ENCODE measurements at places on chromosomes 4 and X. TPM values are rescaled to one million over a fixed set of nuclear protein-coding genes. Genes with fewer than 3 reads are reported as not detected.

REELD1 gene
- total RNA-seq, result not detected

- DNase-seq, result no peak
Measured at GRCh38 chrX:154074199-154074598, 23.3 kb downstream of the MECP2 start.

GAGE13 gene
- not detected for total RNA-seq

GRCh38 chrX:95675794-95676193, 1008.8 kb upstream of the DIAPH2 start:
- no peak for DNase-seq

GRCh38 chr4:120418146-120418545, 351.5 kb upstream of the MAD2L1 start:
- no peak for DNase-seq

PRSS12 gene
- total RNA-seq, result not detected

RAI2 gene
- under 0.01 TPM for total RNA-seq

GRCh38 chr4:123390846-123391456, 5.6 kb upstream of the SPRY1 start:
- DNase-seq, result no peak

- DNase-seq, result no peak
Measured at GRCh38 chr4:5399790-5400421, 308.5 kb downstream of the EVC2 start.

SLAIN2 gene
- 17.5 TPM for total RNA-seq

SMIM14 gene
- total RNA-seq, result 4.6 TPM

DNA sequence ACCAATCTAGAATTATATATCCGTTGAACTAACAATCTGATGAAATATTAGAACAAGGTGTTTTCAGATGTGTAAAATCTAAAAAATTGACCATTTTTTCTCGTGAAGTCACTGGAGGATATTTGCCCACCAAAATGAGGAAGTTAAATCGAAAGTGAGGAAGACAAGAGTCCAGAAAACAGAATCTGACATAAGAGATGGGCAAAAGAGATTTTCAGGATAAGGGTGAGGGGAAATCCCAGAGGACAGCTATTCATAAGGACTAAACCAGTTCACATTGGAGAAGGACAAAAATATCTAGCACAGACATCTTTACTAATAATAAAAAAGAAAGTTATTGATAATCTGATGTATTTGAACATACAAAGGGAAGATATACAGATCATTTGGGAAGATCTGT, 18.7 kb upstream of the ALG13 start:
- no peak for DNase-seq

ZMAT1 gene
- 4.6 TPM for total RNA-seq

- no peak for DNase-seq
Measured at GRCh38 chr4:40843696-40844095, 93.9 kb downstream of the NSUN7 start.

DNA sequence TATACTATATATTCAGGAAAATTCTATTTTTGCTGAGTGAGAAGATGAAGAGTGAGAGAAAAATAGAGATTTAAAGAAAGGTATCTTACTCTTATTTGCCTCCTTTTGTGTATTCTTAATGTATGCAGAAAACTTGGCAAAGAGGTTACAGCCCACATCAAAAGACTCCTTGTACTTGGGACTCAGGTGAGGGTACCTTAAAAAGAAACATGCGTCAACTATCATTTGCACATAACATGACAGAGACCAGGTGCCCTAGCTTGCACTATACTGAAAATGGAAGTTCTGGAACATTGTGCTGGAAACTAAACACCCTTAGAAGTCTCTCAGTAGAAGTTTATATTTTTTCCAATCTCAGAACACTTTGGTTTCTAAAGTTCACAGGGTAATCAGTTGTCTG, 15.6 kb upstream of the RAB39B start:
- DNase-seq, result no peak

DNA sequence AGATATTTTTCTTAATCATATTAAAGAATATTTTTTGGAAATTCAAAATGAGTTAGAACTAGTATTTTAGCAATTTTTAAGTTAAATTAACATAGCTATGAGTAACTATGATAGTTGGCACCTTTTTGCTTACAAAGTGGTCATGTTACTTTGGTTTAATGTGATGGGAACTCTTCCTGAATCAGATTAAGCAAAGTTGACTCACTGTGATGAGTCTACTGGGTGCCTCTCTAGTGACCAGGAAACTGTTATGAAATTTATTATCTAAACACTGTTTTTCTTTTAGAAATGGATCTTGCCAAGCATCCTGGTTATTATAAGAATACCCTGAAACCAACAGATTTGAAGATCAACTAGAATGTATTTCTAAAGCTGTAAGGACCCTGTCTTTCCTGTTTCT, 985.8 kb downstream of the TRAM1L1 start:
- DNase-seq, result no peak

DNA sequence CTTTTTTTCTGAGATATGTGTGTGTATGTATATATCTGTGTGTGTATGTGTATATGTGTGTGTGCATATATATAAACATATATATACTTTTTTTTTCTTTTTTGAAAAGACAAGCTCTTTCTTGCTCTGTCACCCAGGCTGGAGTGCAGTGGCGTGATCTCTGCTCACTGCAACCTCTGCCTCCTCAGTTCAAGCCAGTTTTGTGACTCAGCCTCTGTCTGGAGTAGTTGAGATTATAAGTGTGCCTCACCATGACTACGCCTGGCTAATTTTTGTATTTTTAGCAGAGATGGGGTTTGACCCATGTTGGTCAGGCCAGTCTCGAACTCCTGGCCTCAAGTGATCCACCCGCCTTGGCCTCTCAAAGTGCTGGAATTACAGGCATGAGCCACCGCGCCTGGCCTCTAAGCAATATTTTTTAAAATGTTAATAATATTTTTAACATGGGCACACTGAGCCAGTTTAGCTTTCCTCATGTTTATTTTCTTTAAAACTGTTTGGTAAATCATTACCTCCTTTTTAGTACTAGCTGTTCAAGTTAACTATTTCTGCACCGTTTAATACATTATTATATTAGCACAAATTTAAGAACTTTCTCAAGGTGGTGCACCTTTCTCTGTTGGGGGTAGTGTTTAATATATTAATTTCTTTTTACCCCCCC, 33.3 kb downstream of the BBS12 start:
- no peak for DNase-seq

DNA sequence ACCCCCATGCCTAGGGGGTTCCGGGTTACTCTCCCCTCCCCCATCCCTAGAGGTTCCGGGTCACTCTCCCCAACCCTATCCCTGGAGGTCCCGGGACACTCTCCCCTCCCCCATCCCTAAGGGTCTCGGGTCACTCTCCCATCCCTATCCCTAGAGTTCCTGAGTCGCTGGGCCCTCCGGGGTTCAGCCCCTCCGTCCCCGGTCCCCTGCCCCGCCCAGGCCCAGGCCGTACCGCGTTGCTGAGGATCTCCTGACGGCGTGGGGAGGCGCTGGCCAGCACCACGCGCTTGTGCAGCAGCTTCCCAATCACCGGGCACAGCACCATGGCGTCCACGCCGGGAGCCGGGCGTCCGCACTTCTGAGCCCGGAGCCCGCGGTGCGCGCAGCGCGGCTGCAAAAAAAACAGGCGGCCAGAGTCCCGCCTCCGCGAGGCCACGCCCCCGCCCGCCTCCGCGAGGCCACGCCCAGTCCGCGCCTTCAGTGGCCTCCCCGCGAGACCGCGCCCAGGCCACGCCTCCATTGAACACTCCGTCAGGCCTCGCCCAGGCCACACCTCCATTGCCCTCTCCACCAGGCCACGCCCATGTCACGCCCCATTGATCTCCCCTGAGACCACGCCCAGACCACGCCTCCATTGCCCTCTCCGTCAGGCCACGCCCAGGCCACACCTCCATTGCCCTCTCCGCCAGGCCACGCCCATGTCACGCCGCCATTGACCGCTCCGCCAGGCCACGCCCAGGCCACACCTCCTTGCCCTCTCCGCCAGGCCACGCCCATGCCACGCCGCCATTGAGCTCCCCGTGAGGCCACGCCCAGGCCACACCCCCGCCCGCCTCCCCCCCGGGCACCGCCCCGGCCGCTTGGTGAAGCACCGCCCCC, at the start of gene ASMTL:
TSS of gene ASMTL (minus strand) at position 394 of the 879 bp plus-strand sequence. CDS start at position 325, 69 bp downstream.
- peak; percentile 99 for DNase-seq

- no peak for DNase-seq
Measured at GRCh38 chr4:109622626-109623025, 62.6 kb downstream of the MCUB start.

GRCh38 chr4:145805490-145805889, 125.5 kb downstream of the C4orf51 start:
- no peak for DNase-seq

All from hematopoietic multipotent progenitor cell (in vitro differentiated cells).